ENCODE measurements at places on chromosomes 7 and 10.

DNA sequence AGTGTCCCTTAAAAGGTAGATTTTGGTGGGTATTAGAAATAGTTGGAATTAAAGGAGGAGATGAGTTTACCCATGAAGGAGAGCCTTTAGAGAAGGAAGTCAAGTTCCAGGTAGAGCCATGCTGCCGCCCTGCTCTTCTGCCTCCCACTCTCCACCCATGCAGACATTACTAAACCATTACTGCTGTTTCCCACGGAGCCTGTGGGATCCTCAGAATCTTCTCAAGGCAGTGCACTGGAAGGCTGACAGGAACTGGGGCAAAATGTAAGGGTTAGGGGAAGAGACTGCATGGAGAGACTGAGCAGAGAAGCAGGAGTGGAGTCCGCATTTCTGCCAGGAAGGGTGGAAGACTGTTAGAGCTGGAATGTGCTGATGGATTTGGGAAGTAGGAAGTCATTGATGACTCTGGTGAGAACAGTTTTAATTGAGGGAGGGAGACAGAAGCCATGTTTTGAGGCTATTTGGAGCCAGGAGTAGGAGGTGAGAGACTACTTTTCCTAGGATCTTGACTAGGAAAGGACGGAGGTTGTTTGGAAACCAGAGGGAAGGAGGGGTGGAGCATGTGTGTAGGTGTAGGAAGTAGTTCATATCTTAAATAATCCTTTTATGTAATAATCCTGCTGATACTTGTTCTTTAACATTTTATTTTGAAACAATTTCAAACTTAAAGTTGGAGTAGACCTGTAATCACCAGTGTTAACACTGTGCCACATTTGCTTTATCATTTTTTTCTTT lies 109.0 kb downstream of the CCNY start:
- DNase-seq: no peak

DNA sequence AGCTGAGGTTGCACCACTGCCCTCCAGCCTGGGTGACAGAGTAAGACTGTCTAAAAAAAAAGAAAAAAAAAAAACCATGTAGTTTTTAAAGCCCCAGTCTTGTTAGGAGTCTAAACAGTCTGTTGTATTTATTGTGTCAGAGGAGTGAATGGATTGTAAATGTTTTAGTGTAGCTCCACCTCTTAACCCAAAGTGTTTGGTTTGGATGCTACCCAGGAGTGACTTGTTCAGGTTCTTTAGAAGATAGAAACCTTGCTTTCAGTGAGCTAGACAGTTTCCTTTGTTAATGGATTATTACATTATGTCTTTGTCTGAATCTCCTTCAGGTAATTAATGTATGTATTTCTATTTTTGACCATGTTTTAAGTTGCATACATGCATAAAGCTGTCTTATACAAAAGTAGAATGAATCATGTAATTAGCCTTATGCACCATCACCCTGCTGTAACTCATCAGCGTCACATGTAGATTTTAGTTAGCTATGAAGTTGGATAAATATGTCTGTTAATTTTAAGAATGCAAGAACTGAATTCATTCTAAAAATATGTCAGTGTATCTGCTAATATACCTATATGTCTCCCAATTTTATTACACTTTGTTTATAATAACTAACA lies 97.7 kb downstream of the TAF3 start:
- DNase-seq: no peak

GRCh38 chr10:48899781-48900180 lies 39.9 kb downstream of the LRRC18 start:
- no peak for DNase-seq

GRCh38 chr7:155489862-155490696 lies 32.1 kb downstream of the EN2 start:
- no peak for DNase-seq

DNA sequence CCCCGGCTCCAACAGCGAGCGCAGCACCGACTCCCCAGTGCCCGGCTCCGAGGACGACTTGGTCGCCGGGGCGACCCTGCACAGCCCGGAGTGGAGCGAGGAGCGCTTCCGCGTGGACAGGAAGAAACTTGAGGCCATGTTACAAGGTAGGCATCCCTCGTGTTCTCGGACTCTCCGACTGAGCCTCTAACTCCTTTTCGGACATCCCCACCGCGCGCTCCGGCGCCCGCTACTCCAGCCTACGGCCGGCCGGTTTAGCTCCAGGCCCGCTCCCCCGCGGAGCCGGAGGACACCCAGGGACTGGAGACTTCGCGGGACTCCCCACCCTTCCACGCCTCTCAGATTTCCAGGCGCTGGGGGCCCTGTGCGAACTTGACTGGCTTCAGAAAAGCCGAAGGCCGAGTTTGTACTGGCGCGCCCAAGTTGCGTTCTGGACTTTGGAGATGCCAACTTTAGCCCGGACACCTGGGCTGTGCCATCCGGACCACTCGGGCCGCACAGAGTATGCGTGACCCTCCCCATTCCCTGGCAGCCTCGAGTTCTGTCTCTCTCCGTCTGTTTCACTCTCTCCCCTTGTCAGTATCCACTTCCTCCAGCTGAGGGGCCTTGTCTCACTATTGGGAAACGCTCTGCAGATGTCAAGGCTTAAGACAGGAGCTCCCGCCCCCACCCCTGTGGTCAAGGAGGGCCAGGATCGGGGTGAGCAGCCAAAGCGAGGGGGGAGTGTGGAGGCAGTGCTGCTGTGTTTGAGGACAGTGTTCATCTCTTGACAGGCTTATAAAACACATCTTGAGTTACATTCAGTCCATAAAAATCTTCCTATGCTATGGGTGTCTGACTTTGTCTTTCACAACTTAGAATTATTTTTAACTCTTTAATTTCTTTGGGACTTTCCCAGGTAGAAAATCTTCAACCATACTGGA lies 777 bp downstream of the BICC1 start:
- DNase-seq: peak; percentile 92

- no peak for DNase-seq
Observed at GRCh38 chr10:104582602-104582951, 58.5 kb upstream of the SORCS3 start.

DNA sequence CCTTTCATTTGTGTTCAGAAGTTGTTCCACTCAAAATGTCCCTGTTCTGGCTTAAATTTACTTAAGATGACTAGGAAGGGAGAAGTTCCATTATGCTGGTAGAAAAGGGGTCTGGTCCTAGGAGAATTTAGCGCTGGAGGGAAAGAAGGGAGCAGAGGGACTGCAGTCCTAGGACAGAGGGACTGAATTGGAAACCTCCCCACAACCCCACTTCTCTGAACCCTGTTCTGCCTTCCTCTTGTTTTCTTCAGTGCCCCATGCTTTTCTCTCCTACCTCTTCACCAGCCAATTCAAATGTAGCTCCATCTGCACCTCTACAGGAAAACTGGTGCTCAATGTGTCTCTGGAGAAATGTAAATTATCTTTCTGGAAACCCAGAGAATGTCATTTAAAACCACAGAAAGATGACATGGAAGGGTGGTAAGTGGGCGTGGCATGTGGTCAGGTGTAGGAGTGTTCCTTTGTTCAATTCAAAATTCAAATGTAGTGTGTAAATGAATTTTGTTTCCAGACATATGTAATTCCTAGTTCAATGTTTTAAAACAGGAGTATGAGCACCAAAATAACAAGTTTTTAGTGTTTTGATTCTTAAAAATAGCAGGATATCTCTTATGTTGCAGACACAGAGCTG lies 24.0 kb upstream of the RHOBTB1 start:
- DNase-seq: no peak

GRCh38 chr7:28704706-28705105 lies 253.4 kb downstream of the TRIL start:
- no peak for DNase-seq

- DNase-seq: no peak
Observed at GRCh38 chr10:101336382-101336781, 17.6 kb upstream of the BTRC start.

GRCh38 chr7:27109466-27110185 lies 7.1 kb upstream of the HOXA2 start:
- DNase-seq: no peak

GRCh38 chr7:41503438-41503837 lies 199.5 kb downstream of the INHBA start:
- no peak for DNase-seq

GRCh38 chr7:2904202-2904601 lies 60.1 kb upstream of the GNA12 start:
- no peak for DNase-seq

GRCh38 chr10:49001870-49002672 lies 62.4 kb upstream of the LRRC18 start:
- DNase-seq: no peak

DNA sequence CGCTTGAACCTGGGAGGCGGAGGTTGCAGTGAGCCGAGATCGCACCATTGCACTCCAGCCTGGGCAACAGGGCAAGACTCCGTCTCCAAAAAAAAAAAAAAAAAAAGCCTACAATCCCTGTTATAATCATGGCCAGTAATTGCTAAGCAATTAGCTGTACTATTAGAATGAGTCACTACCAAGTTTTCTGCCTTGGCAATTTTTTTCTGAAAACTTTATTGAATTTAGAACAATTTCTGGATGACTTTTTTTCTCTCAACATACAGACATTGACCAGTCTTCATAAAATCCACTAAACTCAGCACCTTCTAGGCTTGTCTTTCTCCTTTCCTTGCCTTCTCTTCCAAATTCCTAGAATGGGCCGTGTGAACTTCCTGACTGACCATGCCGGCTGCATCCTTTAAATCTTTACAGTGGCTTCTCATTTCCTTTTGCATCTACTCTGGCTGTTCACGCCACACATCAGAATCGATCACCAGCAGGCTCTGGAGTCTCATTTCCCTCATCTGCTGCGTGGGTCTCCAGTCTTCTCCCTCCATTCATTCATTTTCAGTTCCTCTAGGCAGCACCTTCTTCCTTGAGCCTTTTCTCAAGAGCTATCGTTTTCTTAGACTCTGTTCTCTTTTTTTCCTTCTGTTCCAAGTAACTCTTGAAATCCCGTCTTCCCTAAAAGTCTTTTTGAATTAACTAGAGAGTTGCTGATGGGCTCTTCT lies 107.9 kb downstream of the KAT6B start:
- DNase-seq: no peak

GRCh38 chr10:1044146-1044545 lies 4.8 kb downstream of the IDI1 start:
- DNase-seq: no peak

DNA sequence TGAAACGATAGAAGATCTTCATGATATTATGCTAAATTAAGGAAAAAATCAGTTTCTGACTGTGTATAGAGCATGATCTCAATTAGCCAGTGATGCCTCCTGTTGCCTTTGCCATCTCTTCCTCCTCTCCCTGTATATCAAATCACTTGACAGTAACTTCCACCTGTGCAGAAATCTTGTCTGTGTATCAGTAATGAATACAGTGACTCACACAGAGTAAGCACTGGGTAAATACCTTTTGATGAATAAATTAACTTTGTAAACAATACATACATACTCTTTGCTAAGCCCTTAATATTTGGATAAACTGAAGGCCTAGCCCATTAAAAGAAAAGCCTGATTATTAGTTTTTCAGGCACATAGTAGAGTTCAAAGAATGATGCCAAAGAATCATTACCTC lies 610.6 kb upstream of the NRP1 start:
- no peak for DNase-seq

DNA sequence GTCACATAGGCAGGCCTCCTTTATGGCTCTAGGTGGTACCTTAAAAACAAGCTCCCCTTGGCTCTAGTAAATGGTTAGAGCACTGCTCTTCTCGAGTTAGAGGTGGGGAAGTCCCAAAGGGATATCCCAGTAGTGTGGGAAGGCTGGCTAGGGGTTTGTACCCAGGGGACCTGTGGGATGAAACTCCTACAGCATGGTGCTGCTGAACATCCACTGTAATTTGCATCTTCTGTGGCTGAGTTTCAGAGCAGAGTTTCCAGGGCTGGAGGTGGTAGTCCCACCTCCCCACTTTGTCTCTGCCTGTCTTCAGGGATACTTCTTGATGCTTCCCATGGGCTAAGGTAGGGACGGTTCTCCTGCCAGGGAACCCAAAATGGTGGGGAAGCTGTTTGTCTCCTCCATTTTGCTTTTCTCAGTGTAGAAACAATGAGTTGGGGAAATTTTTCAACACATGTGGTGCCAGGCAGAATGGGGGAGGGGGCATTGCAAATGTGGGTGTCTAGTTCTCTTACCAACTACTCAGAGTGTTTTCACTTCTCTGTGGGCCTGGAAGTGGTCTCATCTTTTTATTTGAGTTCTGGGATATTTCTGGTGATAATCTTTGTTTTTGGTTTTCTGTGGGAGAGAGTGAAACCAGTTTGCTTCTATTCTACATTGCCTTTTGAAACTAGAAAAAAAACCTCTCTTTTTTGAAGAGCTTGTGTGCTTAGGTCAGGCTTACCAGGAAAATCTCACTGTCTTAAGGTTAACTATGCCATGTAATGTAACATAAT lies 36.3 kb downstream of the SCART1 start:
- DNase-seq: no peak

DNA sequence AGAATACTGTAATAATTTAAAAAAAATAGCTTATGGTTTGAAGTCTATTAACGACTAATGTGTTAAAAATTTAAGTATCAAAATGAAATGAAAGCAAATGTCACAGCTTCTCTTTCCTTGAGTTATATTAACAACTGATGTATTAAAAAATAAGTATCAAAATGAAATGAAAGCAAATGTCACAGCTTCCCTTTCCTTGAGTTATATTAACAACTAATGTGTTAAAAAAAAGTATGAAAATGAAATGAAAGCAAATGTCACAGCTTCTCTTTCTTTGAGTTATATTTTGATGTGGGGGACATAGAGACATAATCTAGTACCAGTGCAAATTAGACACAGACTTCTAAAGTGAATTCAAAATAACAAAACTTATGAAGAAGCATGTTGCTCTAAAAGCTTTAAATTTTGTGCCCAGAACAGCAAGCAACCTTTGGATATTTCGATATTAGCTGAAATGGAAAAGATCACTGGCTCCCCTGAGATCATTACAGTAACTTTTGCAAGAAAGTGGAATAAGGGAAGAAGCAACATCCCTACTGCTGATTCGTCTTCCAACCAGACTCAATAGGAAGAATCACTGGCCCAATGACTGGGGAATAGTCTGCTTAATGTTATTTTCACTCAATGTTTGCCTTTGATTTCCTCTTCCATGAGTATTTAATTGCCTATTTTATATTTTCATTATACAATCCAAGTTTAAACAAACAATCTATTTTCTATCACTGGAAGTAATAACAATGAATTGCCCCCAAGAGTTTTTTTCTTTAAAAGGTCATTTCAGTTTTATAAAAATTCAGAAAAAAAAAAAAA lies 8.0 kb downstream of the SKAP2 start:
- DNase-seq: peak; percentile 34

DNA sequence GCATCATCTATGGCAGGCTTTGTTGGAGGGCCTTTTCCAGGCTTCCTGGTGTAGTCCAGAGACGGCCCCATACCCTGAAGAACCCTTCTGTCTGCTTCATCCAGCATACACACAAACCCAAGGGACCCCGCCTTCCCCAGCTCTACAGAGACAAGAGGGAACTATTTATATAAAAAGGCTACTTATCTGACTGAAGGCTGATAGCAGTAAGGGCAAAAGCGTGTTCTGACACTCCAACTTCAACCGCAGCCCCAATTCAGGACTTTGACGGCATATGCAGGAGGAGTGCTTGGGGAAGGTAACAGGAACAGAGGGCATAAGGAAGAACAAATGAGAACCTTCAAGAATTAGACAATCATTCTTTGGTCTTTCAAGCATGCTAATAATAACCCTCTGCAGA lies 21.0 kb downstream of the GNA12 start:
- DNase-seq: no peak

Data from muscle of arm (tissue), 14 donors.